Kidney capillary endothelial cell (primary cell): ENCODE measurements at places on chromosomes 1 and 21.

- peak; percentile 12 for DNase-seq
These were observed 83.9 kb upstream of the NBPF4 start for GRCh38 chr1:108327534-108328466.

DNA sequence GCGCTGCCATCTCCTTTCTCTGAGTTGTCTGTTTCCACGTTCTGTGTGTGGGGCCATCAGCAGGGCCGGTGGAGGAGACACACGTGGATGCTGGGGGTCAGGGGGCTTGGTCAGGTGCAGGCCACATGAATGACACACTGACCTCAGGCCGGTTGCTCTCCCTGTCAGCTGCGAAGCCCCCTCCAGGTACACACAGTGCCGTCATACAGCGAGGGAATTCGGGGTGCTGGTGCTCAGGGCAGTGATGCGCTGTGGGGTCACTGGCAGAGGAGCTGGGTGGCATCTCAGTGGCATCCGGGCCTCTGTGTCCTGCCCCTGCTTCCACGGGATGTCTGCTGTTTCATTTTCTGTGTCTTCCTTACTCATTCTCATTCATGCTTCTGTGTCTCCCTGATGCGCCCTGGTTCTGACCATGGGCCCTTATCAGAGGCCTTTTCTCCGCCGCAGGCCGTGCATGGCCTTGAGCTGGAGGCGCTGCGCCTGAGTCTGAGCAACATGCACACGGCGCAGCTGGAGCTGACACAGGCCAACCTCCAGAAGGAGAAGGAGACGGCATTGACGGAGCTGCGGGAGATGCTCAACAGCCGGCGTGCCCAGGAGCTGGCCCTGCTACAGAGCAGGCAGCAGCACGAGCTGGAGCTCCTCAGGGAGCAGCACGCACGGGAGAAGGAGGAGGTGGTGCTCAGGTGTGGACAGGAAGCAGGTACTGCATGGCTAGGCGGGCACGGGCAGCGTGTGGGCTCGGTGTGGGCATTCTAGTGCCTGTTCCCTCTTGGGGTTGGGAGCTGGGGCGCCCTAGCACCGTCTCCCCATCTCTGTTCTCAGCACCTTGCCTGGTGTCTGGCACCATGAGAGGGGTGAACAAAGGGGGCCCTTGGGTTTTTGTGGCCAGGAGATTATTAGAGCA lies 22.6 kb downstream of the PCNT start:
- no peak for DNase-seq

GRCh38 chr1:39907528-39908453 lies 6.1 kb upstream of the MYCL start:
- no peak for DNase-seq

GRCh38 chr1:3277623-3278022 lies 176.8 kb upstream of the ARHGEF16 start:
- DNase-seq = no peak

DNA sequence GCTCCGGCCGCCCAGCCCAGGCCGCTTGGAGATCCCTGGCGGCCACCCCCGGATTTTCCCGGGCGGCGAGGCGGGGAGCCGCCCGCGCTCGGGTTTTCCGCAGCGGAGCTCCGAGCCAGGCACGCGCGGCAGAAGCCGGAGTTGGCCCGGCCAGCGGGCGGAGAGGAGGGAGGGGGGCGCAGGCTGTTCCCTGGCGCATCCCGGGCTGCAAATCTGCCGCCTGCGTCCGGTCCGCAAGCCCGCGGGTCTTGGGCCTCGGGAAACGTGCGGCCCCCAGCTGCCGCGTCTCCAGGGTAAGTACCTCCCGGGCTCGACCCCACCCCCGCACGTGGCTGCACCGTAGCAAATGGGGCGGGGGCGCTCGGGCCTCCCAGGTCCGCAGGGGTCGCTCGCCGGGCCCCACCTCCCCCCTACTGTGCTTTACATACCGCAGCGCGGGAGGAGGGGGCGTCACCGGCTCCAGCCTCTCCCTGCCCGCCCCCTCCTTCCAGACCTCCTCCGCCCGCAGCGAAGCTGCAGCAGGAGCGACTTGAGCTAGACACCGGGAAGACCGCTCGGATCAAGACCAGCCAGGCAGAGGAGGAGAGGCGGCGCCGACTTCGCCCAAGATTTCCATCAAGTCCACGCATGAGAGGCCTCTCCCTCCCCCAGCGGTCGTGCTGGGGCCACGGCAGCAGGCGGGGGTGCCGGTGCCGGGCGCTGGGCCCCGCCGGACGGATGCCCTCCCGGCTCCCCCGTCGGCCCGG lies 1.6 kb downstream of the TMEM200B start:
- no peak for DNase-seq

GRCh38 chr1:94599095-94599813 lies 57.7 kb upstream of the F3 start:
- no peak for DNase-seq

- DNase-seq = no peak
These were observed 11.7 kb downstream of the CCNL2 start for GRCh38 chr1:1387098-1388077.

GRCh38 chr1:170562646-170563338 lies 30.8 kb downstream of the GORAB start:
- peak; percentile 87 for DNase-seq

- no peak for DNase-seq
These were observed 442.8 kb downstream of the SETD4 start for GRCh38 chr21:35617491-35617890.

DNA sequence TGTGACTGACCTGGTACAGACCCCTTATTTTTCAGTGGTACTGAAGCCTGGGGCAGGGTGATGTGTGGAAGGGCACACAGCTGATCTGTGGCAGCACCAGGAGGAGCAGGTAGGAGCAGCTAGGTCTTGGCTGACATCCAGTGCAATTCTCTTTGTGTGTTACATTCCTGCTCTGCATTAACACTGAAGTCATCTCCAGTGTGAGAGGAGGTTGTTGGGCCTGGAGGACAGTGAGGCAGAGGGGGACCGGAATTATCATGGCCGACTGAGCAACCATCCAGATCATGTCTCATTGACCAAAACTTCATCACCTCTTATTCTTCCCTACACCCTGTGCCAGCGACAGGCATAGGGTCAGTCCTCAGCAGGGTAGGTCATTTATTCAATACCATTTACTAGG lies 1.5 kb downstream of the SLAMF8 start:
- no peak for DNase-seq

DNA sequence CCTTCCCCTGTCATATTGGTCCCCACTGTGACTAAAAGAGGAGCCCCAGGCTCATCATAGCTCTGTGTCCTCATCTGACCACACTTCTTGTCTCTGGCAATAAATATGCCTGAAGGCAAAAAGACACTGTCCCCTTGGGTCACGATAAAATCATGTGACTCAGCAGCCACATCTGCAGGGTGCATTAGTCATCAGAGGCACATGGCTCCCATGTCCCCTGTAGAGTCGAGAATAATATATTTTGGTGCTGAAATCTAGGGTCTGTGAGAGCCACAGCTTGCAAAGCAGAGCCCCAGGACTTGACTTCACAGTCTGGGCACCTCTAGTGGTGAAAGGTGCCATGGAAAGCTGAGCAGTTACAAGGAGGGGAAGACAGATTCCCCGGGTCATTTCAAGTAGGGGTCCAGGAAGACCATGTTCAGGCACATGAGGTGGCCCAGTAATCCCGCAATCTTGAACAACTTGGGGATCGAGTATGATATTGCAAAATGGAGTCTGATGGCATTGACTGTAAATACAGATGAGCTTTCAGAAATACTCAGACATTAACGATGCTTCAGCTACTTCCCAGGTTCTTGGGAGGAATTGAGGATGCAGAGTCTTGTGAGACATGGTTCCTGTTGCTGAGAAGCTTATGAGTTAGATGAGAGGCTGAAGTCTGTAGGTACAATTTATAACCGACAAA lies 68.6 kb downstream of the SLC35F3 start:
- DNase-seq = no peak

DNA sequence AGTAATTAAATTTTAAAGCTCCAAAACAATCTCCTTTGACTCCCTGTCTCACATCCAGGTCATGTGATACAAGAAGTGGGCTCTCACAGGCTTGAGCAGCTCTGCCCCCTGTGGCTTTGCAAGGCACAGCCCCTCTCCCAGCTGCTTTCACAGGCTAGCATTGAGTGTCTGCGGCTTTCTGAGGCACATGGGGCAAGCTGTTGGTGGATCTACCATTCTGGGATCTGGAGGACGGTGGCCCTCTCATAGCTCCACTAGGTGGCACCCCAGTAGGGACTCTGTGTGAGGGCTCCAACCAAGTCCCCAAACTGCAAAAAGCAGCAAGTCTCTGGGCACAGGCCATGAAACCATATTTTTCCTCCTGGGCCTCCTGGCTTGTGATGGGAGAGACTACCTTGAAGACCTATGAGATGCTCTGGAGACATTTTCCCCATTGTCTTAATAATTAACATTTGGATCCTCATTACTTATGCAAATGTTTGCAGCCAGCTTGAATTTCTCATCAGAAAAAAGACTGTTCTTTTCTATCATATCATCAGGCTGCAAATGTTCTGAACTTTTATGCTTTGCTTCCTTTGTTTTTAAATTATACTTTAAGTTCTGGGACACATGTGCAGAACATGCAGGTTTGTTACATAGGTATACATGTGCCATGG lies 554.1 kb upstream of the OLFM3 start:
- DNase-seq = no peak

- DNase-seq = no peak
These were observed 81.1 kb downstream of the NPHP4 start for GRCh38 chr1:5911157-5911556.

- DNase-seq = no peak
These were observed 69.8 kb downstream of the KCNT2 start for GRCh38 chr1:196538473-196538872.

DNA sequence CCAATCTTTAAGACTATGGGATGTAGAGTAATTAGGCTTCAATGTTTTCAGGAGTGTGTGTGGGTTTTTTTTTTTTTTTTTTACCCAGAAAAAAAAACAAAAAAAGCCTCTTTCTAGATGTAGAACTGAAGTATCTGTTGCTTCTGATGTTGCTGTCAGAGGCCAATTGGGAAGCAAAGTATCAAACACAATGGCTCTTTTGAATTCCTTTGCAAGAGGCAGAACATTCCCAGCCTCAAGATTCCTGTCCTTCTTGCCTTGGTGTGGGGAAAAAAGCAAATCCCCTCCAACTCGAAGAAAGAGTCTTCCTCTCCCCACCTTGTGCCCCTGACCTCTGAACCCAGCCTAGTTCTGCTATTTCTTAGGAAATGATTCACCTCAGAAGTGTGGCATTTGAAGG lies 55.4 kb upstream of the LMO4 start:
- DNase-seq = no peak

DNA sequence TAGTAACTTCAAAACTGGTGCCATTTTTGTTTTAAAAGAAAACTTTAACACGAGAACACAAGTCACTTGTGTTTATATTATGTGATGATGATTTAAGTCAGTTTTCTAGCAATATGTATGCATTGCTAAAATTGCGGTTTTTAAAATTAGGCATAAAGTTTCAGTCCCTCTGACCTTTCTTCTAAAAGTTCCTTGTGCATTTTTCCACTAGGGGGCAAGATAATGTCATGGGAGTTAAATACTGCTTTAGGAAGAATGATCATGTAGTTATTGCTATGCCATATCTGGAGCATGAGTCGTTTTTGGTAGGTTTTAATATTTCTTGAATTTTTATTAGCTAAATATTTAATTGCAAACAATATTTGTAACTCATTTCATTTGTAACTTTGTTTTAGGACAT lies 10.7 kb downstream of the CDC7 start:
- peak; percentile 55 for DNase-seq

- no peak for DNase-seq
These were observed 856.6 kb downstream of the PLA2G4A start for GRCh38 chr1:187685333-187685732.

- DNase-seq = peak; percentile 65
These were observed 19.7 kb downstream of the DPYD start for GRCh38 chr1:97901017-97901658.

DNA sequence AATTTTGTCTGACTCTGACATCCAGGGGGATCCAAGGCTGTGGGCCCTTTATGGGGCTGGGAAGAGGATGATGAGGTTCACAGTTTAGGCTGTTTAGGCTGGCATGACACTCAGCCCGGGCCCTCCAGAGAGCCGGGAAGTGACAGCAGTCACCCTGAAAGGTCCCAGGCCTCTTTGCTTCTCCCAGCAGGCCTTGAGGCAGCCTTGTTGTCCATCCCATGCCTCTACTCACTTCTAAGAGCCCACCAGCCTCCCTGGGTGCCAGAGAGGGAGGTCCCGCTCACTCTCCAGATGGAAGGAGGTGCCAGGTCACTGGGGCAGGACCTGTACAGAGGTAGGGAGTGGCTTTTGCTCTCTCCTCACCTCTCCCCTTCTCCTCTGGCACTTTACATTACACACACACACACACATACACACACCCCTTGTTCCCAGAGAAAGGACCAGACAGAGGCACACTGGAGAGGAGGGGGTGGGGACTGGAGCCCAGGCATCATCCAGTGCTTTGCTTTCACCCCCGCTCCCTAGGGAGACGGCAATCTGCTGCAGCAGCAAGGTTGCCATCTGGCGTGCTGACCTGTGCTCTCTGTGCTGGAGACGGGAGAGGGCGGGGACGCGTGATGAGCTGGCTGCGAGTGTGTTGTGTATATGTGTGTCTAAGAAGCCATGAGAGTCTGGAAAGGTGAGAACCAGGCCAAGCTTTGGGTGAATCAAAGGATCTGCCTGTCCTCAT lies 4.6 kb downstream of the KLHDC8A start:
- DNase-seq = no peak

DNA sequence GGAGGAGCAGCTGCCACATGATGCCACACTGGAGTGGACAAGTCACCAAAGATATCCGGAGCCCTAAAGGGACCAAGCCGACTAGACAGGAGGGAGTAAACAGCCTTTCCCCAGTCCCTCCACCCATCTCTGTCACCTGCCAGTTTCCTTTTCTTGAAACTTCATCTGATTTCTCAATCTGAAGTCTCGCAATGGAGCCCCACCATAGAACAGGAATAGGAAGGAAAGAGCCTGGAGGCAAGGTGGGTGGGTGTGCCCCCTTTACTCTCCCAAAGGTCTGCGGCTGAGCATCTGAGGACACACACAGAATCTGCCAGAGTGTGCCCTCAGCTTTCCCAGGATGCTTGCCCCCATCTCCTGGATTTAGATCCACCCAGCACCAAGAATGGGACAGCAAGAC lies at the start of gene FCGR3B:
Gene FCGR3B, minus strand, starts transcription at position 101 of the 400 bp plus-strand sequence. Its CDS starts 82 bp downstream, at position 19.
- no peak for DNase-seq
